Esophagus (tissue), 2 donors: ENCODE measurements at places on chromosomes 11 and 22. TPM values are rescaled to one million over a fixed set of nuclear protein-coding genes. Genes with fewer than 3 reads are reported as not detected.

FIBIN gene
- 1.6 TPM for polyA plus RNA-seq

ALX4 gene
- under 0.01 TPM for polyA plus RNA-seq

CHRM1 gene
- not detected for polyA plus RNA-seq

ELFN2 gene
- polyA plus RNA-seq: 0.01 TPM

SHISA8 gene
- polyA plus RNA-seq: not detected

TBX1 gene
- polyA plus RNA-seq: 1.2 TPM

CDKN1C gene
- polyA plus RNA-seq: 27.5 TPM

MS4A15 gene
- not detected for polyA plus RNA-seq

TRIM6 gene
- 4.9 TPM for polyA plus RNA-seq

LSP1 gene
- 23.7 TPM for polyA plus RNA-seq

METTL15 gene
- polyA plus RNA-seq: 2.9 TPM

UPK3A gene
- polyA plus RNA-seq: not detected

FAM180B gene
- not detected for polyA plus RNA-seq

APOA1 gene
- polyA plus RNA-seq: 0.10 TPM

PIK3IP1 gene
- polyA plus RNA-seq: 11.5 TPM

OR52I1 gene
- not detected for polyA plus RNA-seq

MLC1 gene
- 0.04 TPM for polyA plus RNA-seq

LGALS12 gene
- 0.04 TPM for polyA plus RNA-seq

LDHAL6A gene
- polyA plus RNA-seq: not detected

CST6 gene
- 66.5 TPM for polyA plus RNA-seq

TMEM25 gene
- 5.3 TPM for polyA plus RNA-seq

MIOX gene
- polyA plus RNA-seq: not detected

PACSIN3 gene
- 54.7 TPM for polyA plus RNA-seq

MCAM gene
- 10.3 TPM for polyA plus RNA-seq

TXN2 gene
- polyA plus RNA-seq: 53.5 TPM

NFAM1 gene
- polyA plus RNA-seq: 0.28 TPM

CCDC157 gene
- polyA plus RNA-seq: 1.6 TPM

OR5A1 gene
- not detected for polyA plus RNA-seq

MS4A3 gene
- polyA plus RNA-seq: not detected

BBOX1 gene
- 12.7 TPM for polyA plus RNA-seq

ADM2 gene
- polyA plus RNA-seq: 3.6 TPM
